KBM-7 (cell line): ENCODE measurements at places on chromosomes 11 and 22.

- no peak for DNase-seq
These were observed 3.3 kb upstream of the PACS1 start for GRCh38 chr11:66066751-66067150.

DNA sequence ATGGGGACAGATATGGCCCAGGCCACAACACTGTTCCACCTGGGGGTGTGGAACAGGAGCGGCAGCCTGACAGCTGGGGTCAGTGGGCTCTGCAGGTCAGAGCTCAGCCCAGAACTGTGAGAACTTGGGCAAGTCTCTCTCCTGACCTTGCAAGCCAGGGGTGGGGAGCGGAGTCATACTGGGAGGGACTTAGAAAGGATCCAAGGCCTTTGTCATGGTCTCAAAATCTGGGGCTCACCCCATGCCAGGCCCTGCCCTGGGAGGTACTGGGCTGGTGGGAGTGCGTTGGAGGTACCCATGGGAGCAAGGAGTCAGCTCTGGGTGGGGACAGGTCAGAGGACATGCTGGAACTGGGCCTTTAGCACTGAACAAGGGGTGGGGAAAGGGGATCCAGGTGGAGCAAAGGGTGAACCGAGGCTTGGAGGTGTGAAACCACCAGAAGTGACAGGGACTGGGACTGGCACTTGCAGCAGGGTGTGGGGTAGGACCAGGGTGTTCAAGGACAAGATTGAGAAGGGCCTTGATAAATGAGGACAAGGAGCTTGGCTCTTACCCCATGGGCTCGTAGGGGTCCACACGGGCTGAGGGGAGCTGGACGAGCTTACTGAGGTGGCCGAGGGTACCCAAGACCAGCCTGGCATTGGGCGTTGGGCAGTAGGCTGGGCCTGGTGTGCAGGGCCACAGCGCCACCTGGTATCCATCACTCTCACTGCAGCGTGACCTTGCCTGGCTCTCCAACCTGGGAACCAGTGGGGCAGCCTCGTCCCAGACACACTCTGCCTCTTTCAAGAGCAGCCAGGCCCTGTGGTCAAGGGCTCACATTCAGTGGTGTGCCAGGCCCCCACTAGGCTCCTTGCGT is 7.4 kb upstream of the PMM1 start:
- DNase-seq = peak; percentile 61

DNA sequence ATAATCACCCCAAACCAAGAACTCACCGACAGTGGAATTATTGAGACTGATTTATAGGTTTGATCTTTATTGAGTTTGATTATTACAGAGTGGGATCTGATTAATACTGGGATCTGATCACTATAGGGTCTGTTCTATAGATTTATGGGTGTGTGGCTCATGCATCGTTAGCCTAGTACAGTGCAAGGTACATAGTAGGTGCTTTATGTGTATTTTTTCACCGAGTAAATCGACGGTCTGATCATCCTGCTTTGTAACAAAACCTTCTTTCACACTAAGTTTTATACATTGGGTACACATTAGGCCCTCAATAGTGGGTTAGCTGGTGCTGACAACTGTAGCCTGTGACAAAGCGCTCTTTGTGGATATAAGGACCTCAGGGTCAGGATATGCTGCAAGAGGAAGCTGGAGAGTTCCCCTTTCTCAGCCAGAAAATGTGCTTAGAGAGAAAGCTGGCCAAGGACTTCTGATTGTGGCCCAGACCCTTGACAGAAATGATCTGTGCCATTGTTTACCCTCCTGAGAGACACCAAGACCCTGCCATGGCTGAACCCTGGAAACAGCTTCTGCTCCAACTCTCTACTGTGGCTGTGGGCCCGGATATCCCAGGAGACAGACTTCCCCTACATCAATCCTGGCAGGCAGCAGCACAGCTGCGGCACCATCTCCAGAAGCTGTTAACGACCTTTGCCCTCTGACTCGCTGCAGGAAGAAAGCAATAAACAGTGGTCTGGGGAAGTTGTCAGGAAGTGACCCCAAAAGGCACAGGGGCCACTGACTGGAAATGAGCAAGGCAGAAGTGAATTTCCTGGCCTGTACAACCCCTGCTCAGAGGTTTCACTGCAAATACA is 16.1 kb upstream of the TPP1 start:
- peak; percentile 84 for DNase-seq

DNA sequence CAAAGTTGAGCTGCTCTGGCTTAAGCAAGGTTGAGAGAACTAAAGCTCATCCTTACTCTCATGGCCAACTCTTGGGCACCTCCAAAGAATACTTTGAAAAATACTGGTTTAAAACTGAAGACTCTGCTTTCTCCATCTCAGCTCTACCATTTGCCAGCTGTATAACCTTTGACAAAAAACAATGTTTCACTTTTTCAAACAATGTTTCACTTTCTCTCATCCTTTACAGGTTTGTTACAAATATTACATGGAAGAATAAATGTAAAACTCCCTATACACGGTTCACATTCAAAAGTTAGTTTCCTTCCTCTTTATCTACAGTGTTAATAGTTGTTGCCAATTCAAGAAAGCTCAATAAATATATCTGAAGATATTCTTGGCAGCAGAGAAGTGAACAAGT is 19.2 kb downstream of the AMBRA1 start:
- DNase-seq = no peak

- peak; percentile 49 for DNase-seq
These were observed 29.8 kb upstream of the CREB3L1 start for GRCh38 chr11:46247659-46248058.

DNA sequence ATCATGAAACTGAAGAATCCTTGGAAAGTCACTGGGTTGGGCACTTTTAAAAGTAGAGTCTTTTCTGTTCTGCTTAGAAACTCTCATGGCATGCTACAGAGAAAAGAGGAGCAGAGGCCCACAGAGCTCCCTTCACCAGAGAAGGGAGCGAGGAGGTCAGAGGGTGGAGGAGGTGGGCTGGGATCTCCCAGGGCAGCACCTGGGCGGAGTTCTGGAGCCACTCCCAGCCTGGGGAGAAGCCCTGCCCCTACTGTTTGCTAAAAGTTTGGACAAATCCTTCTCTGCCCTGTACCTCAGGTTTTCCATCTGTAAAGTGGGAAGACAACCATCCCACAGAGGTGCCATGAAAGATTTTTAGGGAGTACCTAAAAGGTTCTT is 299.1 kb downstream of the KIRREL3 start:
- DNase-seq = no peak

DNA sequence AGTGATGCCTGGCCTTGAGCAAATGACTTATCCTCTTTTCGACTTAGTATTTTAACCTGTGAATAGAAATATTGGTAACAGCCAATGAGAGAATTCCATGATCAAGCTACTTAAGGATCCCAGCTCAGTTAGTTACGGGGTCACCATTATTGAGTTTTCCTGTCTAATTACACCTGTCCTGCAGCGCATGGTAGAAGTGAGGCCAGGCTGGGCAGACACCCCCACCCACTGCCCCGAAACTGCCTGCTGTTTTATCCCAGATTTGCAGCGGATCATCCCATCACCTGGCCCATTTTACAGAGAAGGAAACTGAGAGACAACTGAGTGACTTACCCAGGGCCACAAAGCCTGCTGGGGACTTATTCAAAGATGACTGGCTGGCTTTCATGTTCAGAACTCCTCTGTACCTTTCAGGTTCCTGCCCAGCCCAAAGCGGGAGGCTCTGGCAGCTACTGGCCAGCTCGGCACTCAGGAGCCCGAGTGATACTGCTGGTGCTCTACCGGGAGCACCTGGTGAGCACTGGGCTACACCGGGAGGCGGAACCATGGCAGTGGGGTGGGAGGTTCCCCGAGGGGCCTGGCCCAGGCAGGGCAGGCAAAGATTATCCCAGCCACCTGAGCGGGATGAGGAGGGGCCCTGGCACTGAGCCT is 1.4 kb downstream of the MUS81 start:
- DNase-seq = no peak

GRCh38 chr22:37162221-37163095 is 12.7 kb upstream of the IL2RB start:
- no peak for DNase-seq
